A172 (cell line): ENCODE measurements at places on chromosomes 11 and 22.

DNA sequence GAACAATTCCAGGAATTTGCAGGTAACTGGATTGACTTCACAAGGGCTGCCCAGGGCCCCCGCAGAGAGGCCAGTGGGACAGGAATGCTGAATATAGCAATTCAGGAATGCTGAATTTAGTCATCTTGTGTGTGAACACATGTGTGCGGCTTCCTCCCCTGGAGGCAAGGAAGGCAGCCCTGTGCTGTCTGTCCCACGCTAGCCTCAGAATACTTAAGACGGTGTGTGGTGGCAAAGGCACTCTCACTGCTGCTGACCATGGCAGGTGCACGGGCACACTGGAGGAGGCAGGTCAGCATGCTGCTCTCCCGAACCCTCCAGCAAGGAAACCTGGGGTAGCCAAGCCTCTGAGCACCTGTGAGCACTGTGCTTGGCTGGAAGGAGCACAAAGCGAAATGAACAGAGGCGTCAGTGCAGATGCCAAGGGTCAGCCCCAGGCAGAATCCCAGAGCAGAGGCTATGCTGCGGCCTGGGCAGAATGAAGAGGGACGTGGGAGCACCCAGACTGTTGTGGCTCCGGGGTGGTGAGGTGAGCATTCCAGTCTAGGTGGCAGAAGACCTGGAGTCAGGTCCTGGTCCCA lies 2.7 kb downstream of the GNAZ start:
- DNase-seq: no peak

DNA sequence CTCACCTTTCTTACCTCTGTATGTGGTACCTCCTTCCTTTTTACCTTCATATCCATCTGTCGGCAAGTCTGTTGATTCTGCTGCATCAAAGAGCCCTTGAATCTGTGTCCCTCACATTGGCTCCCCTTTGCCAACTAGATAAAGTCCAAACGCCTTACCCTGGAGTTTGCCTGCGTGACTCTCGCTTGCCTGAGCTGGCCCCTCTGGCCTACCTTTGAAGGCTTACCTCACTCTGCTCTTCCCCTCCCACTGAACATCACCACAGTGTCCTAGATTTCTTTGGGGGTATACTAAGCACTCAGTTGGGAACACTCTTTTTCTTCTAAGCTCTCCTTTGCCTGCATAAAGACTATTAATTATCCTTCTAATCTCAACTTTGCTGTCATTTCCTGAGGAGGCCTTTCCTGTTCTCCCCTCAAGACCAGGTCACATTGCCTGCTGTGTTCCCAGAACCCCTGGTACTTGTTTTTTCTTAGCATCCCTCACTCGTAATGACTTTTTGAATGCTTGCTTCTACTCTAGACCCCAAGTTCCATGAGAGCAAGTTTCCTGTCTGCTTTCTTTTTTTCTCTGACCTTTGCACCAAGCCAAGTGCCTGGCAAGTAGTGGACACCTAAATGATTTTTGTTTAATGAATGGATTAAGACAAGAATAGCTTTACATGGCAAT lies 67.8 kb upstream of the ADORA2A start:
- no peak for DNase-seq

GRCh38 chr11:133900176-133901105 lies 55.1 kb upstream of the SPATA19 start:
- no peak for DNase-seq

DNA sequence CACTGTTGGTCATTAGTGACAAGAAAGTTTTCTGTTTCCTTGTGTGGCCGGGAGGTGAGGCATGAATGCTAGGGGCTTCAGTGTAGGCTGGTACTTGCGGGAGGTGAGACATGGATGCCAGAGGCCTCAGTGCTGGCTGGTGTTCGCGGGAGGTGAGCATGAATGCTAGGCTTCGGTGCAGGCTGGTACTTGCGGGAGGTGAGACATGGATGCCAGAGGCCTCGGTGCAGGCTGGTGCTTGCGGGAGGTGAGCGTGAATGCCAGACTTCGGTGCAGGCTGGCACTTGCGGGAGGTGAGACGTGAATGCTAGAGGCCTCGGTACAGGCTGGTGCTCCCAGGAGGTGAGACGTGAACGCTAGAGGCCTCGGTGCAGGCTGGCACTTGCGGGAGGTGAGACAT lies 48.4 kb downstream of the ANO1 start:
- DNase-seq: no peak

DNA sequence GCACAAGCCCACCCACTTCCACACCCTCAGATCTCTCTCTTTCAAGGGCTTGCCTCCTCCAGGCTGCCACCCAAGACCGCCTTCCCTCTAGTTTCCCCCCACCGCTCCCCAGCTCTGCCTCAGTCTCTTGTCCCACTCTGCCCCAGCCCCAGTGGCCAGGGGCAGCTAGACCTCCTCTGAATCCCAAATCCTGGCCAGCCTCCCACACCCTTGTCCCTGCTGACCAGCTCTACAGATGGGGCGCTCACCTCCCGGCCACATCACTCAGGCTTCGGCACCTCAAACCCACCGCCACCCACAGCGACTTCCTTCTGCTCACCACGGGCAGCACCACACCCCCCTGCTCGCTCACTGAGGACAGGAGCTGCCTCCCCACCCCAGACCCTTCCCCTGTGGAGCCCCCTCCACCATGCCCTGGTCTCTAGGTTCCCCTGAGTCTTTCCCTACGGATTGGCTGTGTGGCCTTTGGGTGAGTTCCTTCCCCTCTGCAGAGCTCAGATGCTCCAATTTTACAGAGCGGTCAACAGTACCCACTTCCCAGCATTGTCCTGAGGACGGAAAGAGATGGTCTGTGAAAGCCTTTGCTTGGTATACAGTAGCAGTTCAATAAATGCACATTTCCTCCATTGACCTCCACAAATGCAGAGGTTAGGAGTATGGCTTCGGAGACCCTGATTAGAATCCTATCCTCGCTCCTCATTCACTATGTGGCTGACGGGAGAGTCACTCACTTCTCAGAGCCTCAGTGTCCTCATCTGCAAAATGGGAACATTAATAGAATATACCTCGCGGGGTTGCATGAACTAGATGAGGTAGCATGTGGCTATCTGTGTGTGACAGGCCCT lies 11.5 kb upstream of the SPI1 start:
- no peak for DNase-seq

GRCh38 chr11:61106296-61106695 lies 4.0 kb downstream of the CD5 start:
- no peak for DNase-seq

- DNase-seq: no peak
Measured at GRCh38 chr11:78497293-78497692, 77.4 kb downstream of the NARS2 start.

DNA sequence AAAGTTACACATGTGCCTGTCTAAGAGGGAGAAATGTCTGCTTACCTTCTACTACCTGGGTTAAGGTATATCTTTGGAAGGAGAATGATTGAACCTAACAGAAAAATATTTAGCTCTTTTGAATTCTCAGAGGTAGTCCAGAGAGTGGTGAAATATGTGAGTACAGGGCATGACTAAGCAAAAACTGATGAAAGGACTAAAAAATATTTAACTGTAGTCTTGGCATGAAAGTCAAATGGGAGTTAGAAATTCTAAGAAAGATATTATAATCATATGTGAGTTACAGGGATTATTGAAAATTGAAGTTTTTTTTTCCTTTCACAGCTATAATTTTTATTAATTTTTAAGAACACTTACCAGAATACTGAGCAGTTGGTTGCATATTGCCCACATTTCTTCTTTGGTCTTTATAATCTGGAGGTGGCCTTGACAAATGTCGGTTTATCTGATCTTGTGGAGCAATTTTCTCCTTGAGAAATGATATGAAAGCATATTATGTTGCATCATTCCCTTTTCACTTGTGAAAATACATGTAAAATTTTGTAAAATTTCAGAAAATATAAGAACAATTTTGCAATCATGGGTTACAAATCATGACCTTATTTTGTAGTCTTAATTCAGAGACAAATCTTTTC lies 61.4 kb upstream of the MTMR2 start:
- no peak for DNase-seq

GRCh38 chr11:106276859-106277436 lies 199.5 kb downstream of the AASDHPPT start:
- DNase-seq: peak; percentile 2

GRCh38 chr22:26045860-26046259 lies 123.4 kb upstream of the SEZ6L start:
- no peak for DNase-seq

DNA sequence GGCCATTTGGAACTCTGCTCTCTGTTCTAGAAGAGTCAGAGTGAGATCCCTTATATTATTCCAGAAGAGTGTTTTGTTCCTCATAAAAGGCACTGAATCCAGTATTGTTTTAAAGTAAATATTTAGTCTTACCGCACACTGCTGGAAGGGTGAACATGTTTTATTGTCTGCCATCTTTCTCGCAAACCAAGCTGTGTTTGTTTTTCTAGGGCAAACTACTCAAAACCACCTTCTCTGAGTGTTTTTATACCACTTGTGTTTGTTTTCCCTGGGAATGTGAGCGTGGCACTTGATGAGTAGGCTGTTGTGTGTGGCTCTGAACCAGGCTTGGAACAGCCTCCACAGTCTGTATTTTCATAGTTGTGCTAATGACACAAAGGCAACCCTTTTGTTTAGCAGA lies 89.8 kb downstream of the DBX1 start:
- DNase-seq: no peak
